ENCODE measurements at places on chromosomes 11 and 22. TPM values are rescaled to one million over a fixed set of nuclear protein-coding genes. Genes with fewer than 3 reads are reported as not detected.

TESMIN gene
- 2.0 TPM for polyA plus RNA-seq

CPT1A gene
- polyA plus RNA-seq: 22.5 TPM

BTBD18 gene
- polyA plus RNA-seq: not detected

MUC6 gene
- not detected for polyA plus RNA-seq

DNA sequence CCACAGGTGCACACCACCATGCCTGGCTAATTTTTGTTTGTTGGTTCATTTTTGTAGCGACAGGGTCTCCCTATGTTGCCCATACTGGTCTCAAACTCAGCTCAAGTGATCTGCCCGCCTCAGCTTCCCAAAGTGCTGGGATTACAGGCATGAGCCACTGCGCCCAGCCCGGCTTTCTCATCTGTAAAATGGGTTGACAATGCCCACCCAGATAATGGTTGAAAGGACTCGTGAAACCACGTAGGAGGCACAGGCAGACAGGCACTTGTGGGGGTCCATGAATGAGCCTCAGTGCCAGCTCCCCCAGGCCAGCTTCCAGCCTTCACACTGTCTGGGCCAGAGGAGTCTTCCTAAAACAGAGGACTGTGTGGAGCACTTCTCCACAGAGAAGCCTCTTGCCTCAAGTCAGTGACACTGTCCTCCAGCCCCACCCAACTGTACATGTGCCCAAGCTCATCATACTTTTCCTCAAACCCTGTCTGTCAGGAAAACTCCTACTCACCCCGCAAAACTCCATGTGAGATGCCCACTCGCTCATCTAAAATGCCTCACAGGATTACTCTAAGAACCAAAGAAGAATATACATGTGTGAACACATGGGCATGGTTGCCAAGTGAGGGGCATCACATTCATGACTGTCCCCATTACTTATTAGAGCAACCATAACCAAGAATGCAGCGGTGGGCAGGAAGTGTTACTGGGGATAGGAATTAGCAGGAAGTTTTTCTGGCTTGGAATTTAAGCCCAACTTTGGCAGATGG, 32.1 kb upstream of the WNT7B start:
- DNase-seq: no peak

DNA sequence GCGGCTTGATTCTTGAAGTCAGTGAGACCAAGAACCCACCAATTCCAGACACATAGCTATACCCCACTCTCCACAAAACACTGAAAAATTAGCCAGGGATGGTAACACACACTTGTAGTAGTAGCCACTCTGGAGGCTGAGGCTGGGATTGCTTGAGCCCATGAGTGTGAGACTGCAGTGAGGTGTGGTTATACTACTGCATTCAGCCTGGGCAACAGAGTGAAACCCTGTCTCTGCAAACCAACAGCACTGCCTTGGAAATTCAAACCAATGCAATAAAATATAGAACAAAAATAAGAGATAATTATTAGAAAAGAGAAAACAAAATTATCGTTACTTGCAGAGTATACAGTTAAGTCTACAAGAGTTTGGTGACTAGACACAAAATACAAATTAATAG, 20.2 kb upstream of the PRDM10 start:
- DNase-seq: no peak

GRCh38 chr22:29700900-29701154, 19.0 kb upstream of the CABP7 start:
- DNase-seq: peak; percentile 21

GRCh38 chr11:68551777-68552176, 91.2 kb downstream of the PPP6R3 start:
- DNase-seq: no peak

GRCh38 chr22:31141551-31141950, 1.2 kb upstream of the PLA2G3 start:
- DNase-seq: no peak

DNA sequence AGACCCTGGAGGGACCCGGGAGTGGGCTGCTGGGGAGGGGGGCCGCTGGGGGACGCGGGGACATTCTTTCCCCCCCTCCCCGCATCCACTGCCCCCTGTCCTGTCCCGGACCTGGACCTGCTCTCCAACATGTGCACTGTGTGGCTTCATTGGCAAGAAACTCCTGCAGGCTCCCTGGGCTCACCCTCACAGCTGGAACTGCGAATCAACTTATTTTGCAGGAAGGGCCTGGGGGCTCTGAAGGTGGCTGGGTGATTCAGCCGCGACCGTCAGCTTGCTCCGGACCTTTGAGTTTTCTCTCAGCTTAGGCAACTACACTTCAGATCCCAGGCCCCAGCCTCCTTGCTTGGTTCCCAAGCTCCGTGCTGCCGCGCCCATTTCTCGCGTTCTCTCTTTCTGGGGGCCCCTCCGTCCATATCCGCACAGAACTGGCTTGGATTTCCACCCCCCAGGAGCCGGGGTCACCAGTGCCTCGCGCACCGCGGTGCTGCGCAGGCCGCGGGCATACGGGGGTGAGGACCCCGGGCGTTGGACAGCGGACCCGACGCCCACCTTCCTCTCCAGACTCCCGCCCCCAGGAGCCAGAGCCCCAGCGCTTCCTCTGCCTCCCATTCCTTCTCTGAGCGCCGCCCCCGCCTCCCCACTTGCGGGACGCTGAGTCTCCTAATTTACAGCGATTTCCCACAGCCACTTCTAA, 471 bp upstream of the AHNAK start:
- no peak for DNase-seq

- peak; percentile 60 for DNase-seq
Measured at GRCh38 chr11:102341844-102342318, 5.1 kb upstream of the BIRC2 start.

GRCh38 chr11:45151362-45151982, 5.0 kb downstream of the PRDM11 start:
- peak; percentile 58 for DNase-seq

DNA sequence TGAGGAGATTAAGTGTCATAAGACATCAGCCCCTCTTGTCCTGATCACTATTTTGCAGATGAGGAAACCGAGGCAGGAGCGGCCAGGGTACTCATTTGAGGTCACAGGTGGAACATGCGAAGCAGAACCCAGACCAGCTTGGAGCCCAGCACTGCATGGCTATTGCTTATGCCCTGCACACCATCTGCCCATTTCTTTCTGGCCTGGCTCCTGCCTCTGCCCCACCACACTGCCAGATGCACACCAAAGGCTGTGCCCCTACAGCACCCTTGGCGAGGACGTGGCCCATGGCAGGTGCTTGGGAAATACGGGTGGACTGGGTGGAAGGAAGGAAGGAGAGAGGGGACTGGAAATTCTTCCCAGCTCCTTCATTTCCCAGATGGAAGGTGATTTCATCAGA, 222.9 kb downstream of the CTTN start:
- DNase-seq: no peak

DNA sequence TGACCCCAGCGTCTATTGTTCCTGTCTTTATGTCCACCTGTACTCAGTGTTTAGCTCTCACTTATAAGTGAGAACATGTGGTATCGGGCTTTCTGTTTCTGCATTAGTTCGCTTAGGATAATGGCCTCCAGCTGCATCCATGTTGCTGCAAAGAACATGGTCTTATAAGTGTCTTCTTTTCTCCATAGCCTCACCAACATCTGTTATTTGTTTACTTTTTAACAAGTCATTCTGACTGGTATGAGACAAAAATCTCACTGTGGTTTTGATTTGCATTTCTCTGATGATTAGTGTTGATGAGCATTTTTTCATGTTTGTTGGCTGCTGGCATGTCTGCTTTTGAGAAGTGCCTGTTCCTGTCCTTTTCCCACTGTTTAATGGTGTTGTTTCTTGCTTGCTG, 21.7 kb upstream of the SLN start:
- no peak for DNase-seq

DNA sequence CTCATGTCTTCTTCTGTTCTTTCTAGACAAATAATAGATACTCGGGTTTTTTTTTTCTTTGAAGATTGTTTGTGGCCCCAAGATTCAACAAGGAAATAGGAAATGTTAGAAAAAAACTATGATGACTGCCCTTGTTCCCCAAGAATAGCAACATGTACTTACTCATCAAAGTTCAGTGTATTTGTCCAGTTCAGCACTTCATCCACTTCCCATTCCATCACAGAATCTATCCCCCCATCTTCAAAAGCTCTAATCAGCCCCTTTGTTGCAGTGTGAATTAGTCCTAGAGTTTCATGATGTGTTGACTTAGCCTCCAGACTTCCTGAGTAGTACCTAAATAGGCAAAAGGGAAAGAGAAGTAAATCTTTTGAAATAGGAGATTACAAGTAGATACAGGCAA, 74.3 kb downstream of the C11orf65 start:
- no peak for DNase-seq

DNA sequence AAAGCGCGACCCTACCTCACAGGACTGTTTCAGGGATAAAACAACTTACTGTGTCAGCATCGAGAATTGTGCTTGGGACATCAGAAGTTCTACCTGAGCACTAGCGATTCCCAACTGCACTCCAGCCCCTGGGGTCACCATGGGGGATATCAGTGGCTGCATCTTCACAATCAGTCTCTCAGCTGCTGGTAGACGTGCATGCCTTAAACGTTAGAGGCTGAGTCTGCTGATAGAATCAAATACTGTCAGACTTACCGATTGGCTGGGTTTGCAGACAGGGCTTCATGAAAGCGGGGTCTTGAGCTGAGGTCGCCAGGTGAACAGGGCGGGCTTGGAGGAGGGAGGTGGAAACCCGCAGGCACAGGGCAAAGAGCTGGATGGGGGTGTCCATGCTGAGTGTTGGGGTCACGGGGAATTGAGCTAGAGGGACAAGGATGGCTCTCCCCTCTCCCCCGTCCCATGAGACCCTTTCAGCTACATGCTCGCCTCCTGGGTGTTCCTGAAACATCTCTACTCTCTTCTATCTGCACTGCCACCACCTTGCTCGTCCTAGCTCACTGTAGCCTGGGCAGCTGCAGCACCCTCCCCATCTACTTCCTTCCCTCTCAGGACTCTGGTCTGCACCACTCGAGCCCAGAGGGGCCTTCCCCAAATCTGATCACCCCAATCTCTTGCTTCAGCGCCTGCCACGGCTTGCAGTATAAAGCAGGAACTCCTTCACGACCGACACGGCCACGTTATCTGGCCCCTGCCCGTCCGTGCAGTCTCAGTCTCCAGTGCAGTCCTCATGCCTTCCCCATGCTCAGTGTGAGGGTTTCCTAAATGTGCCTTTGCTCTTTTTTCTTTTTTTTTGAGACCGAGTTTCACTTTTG, 43.5 kb downstream of the ST14 start:
- no peak for DNase-seq
